LNCaP clone FGC (cell line): ENCODE measurements at places on chromosomes 7 and 10.

DNA sequence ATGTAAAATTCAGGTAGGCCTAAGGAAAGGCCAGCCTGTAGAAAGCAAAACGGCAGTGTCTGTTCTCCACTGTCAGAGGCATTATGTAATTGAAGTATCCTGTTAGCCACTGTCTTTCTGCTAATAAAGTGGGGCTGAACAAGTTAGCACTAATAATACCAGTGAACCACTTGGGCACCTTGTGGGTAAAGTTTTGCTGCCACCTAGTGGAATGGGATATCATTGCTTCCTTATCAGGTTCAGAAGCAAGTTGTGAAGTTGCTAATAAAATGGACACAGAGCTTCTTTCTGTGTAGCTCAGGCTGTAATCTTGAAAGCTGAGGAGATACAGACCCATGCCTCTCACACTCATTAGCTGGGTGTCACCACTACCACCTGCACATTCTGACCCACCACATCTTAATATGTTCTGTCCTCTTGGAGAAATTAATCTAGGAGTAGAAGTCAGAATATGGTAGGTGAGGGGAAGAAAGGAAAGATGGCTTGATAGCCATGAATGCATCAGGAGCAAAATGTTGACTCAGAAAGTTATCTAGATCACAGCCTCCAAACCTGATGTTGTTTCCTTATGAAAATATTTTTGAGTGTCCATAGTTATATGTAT is 175.1 kb downstream of the SEPTIN7 start:
- DNase-seq, result peak; percentile 74

- DNase-seq, result no peak
Measured at GRCh38 chr10:14585287-14586193, 189.2 kb downstream of the FAM107B start.

GRCh38 chr7:5452937-5453540 is 29.4 kb upstream of the TNRC18 start:
- no peak for DNase-seq

DNA sequence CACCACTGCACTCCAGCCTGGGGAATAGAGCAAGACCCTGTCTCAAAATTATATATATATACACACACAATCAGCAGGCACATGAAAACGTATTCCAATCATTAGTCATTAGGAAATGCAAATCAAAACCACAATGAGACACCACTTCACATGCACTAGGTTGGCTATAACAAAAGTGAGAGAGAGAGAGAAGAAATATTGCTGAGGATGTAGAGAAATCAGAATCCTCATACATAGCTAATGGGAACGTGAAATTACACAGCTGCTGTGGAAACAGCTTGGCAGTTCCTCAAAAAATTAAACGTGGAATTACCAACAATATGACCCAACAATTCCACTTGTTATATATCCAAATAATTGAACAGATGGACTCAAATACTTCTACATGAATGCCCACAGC is 43.3 kb upstream of the CNNM1 start:
- DNase-seq, result no peak

DNA sequence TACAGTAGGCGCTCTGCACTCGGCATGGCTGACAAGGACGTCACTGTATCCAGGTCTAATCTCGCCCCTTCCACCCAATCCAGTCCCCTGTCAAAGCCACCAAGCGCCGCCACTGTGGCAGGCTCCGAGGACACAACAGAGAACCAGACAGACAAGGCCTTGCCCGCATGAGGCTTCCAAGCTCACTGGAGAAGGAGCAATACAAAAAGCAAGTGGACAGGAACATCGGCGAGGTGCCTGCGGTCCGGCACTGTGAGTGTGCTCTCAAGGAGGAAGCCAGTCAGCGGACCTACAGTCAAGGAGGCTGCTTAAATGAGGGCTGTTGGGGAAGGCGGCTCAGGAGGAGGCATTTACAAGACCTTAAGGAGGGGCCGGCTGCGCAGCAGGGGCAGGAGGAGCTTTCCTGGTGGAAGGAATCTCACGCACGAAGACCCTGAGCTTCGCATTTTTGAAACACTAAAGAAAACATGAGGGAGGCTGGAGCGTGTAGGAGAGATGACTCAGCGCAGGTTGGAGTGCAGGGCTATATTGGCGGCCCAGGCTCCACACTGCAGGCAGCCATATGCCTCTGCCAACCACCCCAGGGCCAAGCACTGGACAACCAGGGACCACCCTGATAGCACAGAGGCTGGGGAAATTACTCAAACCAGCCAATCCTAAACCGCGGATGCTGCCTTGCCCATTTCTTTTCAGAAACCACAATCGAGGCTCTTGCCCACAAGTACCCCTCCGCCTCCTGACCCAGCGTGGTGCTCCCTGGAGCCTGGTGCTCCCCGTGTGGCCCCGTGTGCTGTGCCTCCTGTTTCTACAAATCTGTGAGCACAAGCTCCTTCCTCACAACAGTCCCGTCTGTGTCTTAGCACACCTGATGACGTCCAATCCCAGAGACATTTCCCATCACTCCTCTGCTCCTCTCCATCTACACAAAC is 28.9 kb downstream of the GNA12 start:
- DNase-seq, result no peak

- DNase-seq, result no peak
Measured at GRCh38 chr10:132878091-132878729, 64.2 kb downstream of the CFAP46 start.

GRCh38 chr10:14163377-14164086 is 167.2 kb downstream of the FRMD4A start:
- DNase-seq, result peak; percentile 61
